ENCODE measurements at places on chromosomes 3 and 15.

DNA sequence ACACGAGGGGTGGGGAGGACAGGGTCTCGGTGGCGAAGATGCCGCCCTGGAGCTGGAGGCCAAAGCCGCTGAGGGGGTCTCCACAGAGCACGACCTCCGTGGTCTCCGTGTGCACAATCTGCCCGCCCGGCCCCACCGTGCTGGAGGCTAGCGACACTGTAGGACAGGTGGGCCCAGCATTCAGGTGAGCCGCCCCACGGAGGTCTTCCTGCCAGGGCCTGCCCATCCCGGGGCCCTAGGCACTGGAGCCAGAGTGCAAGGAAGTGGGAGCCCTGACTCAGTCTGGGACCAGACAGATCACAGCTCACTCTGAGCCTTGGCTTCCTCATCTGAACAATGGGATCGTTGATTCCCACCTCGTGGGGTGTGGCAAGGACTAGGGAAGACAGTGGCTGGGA lies 25.8 kb downstream of the GRIP2 start:
- DNase-seq = no peak

DNA sequence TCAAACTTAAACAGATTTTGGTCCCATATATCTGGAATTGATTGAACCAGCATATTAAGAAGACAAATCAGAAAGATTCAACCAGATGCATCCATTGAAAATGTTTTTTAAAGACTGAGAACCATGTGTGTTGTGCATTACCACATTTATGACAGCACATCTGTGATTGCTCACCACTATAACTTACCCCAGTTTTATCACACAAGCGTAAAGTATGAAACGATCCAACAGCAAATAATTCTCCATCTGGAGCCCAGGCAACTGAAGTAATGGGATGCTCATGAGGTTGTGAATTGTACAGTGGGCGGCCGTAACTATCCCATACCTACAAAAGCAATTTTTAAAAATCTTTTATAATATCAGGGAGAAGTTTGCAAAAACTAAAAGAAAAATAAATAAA lies 43.2 kb downstream of the IFT80 start:
- DNase-seq = no peak

DNA sequence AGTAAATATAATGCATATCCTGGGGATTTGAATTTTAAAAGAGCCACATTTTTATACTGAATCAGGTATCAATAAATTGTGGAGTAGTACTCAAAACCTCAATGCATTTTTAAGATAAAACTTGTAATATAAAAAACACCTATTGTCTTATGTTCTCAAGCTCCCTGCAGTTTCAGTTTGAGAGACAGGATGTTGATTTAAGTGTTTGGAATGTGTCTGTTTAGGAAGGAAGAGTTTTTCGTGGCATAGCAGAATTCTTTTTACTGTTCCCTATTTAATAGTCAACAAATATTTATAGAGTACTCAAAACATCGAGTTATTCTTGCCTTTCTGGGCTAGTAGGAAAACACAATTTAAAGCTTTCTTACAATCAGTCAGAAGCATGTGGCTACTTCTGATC lies 146.1 kb upstream of the BCHE start:
- no peak for DNase-seq

DNA sequence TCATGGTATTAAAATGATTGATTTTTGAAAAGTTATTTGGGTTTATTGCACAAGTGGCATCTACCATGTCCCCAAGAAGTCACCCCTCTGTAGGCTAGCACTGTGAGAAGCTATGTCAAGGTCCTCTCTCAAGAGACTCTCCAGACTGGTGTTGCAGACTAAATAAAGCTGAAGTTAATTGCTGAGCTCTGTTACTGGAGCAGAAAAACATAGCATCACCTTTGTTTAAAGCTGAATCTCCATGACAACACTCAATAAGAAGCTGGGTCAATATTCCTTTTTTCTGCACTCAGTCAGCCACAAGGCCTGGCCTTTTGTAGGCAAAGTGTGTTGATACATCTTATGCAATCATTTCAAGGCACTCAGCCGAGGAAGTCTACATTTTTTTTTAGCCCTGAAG lies 806.6 kb upstream of the LMCD1 start:
- no peak for DNase-seq

DNA sequence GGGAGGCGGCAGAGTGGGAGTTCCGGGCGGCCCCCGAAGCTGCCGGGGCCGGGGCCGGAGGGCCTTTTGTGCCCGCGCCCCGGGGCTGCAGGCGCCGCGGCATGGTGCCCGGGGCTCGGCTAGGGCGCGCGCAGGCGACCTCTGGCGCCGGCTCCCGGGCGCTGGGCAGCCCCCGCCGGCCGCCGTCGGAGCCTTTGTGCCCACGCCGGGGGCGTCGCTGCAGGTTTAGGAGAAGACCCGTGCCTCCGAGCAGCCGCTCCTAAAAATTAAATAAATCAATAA lies 299 bp downstream of the PAQR9 start:
- no peak for DNase-seq

DNA sequence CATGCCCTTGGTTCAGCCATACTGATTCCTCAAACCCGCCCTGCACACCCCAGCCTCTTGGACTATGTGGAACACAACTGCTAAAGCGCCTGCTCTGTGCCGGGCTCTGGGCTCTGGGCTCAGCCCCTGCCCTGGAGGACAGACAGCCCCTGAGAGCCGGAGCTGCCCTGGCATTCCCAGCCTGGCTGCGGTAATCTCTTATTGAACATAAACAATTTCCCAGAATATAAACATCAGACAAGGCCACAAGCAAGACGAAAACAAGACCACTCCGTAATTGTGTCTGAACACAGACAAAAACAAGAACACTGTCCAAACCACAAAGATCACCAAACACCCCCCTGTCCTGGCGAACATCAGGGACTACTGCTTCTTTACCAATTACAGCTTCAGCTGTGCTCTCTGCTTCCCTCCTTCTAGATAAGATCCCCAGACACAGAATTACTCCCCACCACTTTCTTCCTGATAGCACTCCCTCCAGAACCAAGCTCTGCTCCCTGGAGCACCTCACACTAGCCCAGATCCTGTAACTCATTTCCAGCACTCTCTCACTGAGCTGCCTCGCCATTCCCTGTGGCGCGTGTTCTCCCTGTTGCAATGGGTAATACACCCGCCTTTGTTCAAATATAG lies 57.1 kb upstream of the TLE3 start:
- no peak for DNase-seq

GRCh38 chr3:191316876-191317603 lies 12.2 kb upstream of the CCDC50 start:
- no peak for DNase-seq

DNA sequence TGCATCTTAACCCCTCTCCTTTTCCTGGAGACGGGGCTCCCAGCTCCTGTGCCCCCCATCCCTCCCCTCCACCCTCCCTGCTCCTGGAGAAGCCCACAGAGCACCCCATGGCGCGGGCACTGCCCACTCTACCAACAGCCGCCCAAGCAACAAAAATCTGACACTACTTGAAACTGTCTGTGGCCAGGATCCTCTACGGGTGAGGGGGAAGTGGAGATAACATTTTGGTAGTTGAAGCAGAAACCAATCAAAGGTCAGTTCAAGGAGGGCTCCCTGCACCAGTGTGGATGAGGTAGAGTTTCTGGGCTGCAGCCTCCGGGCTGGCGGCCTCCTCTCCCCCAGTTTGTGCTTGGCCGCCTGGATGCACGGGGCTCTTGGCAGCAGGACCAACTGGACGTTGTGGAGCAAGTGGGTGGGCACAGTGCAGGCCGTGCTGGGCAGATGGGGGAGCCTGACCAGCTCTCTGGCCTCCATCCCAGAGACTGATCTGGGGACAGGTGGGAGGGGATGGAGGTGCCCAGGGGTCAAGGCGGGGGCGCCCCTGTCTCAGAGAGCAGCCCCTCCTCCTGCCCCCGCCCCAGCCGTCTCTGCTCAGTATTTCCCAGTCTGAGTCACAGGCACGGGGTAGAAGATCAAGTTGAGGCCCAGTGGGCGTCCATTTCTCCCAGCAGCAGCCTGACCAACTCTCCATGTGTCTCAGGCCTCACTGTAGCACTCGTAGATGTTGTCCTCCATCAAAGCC lies 12.8 kb downstream of the H1-8 start:
- DNase-seq = no peak

DNA sequence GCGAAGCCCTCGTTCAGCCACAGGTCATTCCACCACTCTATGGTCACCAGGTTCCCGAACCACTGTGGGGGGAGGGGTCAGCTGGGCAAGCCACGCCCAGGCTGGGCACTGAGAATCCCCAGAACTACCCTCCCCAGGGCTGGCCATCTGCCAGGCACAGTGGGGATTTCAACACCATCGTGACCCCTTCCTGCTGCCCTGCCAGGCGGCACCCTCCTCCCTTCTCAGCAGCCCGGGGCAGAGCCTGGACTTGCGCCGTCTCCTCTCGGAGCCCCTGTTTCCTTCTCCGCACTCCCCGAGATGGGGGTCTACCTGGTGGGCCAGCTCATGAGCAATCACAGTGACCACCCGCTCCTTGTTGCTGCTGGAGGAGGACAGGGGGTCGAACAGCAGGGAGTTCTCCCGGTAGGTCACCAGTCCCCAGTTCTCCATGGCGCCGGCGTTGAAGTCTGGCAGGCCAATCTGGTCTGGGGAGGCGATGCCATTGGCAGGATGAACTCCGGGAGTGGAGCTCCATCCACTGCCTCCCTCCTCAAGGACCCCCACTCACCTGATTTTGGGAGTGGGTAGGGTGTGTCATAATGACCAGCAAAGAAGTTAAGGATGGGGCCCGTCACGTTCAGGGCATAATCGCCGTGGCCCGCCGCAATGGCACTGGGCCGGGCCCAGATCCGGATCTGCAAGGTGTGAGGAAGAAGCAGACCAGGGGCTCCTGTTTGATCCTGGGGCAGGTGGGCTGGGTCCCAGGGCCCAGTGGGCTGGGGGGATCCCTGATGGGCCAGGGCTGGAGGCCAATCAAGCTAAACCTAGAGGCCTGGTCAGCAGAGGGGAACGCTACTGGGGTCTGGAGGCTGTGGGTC lies 10.5 kb downstream of the ANPEP start:
- DNase-seq = no peak

GRCh38 chr15:57655809-57656208 lies 50.7 kb upstream of the POLR2M start:
- DNase-seq = no peak

GRCh38 chr15:25740383-25741255 lies 122.5 kb downstream of the ATP10A start:
- DNase-seq = no peak

DNA sequence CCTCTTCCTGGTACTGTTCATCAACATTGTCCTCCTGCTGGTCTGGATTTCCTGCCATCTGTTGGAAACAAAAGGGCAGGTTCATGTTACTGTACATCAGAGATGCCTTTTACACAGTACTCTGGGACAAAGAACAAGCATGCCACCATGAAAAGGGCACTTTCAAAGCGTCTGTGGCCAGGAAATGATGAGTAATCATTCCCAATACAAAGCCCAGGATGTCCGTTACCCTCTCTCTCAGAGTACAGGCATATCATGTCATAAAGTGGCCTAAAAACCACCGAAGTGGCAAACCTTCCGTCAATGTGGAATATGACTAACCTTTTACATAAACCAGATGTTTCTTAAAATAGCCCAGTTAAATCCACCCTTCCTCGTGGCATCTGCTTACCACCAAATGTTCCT lies 71.2 kb downstream of the GOLIM4 start:
- no peak for DNase-seq

DNA sequence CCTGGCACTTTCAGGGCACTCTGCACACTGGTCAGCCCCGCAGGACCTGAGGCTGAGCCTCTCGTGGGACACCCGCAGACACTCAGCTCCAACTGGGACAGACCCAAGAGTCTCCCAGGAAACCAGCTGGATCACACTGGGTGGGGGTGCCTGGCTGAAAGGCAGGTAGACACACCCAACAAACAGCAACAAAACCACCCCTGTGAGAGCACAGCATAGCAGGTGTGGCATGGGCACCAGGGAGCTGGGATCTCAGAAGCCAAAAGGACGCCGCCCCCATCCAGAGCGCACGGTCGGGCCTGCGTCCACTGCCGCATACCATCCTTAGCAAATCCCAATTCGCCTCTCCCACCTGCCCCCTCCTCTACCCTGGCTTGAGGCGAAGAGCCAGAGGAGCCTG lies 154.2 kb upstream of the LINGO1 start:
- no peak for DNase-seq

DNA sequence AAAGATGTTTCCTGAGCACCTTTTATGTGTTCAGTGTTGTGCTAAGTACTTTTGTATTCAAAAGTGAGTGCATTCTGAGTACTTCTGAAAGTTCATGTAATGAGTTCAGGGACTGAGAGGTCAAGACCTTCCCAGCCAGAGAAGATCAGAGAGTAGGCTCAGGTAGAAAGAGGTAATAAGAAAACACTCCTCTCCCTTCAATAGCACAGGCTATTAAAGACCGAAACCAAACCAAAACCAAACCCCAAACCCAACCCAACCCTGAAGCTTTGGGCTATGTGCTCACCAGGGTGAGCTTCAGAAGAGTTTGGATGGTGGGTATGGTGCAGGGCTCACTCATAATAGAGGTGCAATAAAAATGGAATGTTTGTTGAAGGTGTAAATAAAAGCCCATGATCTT lies 76.7 kb upstream of the FAM3D start:
- no peak for DNase-seq

DNA sequence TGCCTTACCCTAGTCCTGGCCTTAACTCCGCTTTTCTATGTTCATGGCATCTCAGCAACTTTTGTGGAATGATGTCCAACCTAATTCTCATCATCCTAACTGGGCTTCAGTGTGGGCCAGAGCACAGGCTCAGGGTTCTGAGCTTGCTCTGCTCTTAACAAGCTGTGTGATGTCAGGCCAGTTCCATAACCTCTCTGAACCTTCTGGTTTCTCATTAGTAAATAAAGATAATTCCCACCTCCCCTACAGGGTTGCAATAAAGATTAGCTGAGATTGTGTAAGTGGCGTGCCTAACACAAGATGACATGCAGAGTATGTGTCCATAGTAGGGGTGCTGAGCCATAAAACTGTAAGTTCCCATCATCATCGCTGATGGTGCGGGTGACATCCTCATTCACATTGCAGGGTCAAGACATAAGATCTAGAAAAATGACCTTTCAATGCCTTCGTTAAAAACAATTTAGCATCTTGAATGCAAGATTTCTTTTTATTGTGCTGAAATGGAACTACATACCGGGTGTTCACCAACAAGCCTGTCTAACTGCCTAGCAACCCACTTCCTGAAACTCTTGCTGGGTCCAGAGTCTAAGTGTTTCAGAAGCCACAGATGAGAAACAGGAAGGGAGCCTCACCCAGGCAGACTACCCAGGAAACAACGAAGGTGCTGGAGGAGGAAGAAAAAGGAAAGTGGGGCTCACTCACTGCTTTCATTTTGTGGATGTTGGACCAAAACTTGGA lies 36.2 kb downstream of the CDCP1 start:
- no peak for DNase-seq

DNA sequence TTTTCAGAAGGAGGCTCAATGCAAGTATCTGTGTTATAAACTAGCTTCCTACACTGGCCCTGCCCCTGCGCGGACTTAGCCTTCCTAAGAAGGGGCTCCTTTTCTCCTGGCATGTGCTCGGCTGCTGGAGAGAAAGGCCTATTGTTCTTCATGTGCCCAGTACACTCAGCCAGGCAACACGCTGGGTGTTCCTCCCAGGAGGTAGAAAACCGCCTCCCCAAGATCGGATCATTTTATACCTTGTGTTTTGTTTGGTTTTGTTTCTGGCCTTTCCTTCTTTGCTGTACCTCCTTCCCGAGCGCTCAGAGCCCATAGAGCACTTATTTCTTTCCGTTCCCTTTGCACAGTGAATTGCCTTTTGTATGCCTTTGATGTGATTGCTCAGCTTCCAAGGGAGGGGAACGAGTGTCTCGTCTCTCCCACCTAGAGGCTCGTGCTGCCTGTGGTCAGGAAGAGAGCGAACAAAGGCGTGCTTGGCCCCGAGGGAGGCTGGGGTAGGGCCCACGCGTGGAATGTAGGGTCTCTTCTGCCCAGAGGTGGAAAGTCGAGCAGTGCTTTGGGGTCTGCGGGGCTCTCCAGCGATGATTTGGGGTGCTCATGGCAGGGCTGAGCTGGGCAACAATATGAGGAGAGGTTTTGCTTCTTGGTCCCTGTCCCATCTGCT lies 30.0 kb downstream of the CCNL1 start:
- no peak for DNase-seq

Measured in stimulated activated CD4-positive, alpha-beta T cell treated with anti-CD3 and anti-CD28 coated beads, Interleukin-1b, Interleukin-23, amount 100 ng/mL, for 1 hour (primary cell).